ENCODE measurements at places on chromosomes 3 and 15.

GRCh38 chr15:56058986-56059385 lies 65.6 kb upstream of the NEDD4 start:
- DNase-seq = no peak

GRCh38 chr3:14445773-14446172 lies 43.4 kb downstream of the SLC6A6 start:
- no peak for DNase-seq

- DNase-seq = no peak
Measured at GRCh38 chr3:48949376-48949717, 30.7 kb downstream of the ARIH2 start.

GRCh38 chr3:46904303-46905212 lies 27.0 kb downstream of the PTH1R start:
- no peak for DNase-seq

DNA sequence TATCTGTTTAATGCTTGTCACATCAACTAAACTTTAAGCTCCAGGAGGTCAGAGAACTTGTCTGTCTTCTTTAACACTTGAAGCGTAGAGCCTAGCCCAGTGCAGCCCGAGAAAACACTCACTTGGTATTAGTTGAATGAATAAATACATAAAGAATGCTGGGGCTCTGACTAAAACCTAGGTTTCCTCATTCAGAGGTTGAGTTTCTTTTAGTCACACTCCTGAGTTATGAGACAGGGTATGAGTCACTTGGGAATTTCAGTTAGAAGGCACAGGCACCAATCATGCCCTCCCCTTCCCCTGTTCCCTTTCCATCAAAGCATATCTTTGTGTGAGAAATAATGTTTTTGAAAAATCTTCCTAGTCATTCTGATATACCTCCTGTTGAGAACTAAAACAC lies 589.8 kb upstream of the DPPA4 start:
- peak; percentile 1 for DNase-seq

- DNase-seq = no peak
Measured at GRCh38 chr15:72369964-72370363, 5.8 kb downstream of the HEXA start.

DNA sequence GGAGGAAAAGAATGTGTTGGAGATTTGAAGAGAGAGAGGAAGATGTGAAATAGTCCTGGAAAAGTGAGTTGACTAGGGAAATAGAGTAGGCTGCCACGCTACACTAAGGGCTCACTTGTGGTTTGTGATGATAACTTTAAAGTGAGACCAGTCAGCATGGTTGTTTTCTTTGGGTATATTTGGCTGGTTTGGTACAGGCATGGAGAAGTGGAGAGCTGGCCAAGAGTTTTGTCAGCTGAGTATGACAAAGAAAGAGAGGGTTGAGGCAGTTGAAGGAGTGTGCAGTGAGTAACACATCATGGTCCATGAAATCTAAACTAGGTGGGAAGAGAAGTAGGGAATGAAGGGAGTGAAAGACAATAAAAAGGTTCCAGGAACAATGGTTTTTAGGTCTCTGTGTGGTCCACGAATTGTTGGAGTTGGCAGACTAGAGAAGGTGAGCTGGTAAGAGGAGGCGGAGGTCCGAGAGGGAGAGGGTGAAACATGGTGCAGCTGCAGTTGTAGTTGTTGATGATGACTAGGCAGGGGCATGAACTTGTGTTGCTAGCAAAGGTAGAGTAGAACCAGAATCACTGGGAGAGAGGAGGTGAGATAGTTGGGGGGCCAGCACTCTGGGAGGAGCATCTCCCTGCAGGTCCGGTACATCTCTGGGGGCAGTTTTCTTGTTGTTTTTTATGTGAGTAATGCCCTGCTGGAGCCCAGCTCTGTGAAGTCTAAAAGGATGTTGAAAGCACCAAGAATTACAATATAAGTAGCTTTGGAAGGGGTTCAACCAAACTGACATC lies 21.0 kb downstream of the ZNF80 start:
- no peak for DNase-seq

GRCh38 chr15:60704129-60704528 lies 225.2 kb upstream of the ICE2 start:
- DNase-seq = peak; percentile 45

DNA sequence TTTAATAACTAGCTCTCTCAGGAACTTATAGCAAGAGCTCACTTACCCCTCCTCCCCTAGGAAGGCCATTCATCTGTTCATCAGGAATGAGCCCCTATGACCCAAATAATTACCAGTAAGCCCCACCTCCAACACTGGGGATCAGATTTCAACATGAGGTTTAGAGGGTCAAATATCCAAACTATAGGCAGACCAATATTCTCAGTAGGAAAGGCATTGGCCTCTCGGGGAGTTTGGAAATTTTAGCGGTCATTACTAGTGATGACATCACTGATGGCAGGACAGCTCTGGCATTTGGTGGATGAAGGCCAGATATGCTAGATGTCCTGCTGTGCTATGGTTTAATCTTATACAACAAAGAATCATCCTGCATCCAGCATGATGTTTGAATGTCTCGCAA lies 15.2 kb upstream of the CD47 start:
- no peak for DNase-seq

GRCh38 chr3:127997016-127997415 lies 55.2 kb upstream of the SEC61A1 start:
- no peak for DNase-seq

- DNase-seq = no peak
Measured at GRCh38 chr3:172171396-172172075, 132.2 kb downstream of the FNDC3B start.

DNA sequence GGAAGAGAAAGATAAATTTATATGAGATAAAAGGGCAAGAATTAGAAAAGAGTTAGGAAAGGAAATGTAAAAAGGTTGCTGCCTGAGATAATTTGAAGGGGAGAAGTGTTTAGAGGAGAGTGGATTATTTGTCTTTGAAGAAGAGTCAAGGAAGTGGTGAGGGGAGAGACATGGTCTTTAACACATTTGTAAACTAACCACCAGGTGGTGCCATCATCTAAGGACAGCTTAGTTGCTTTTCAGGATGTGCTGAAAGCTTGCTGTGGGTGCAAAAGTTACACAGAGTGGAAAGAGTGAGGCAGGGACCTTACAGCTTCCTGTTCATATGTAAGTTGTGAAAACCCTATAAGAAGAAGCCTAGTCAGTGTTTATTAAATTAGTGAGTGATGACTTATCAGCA lies 114.1 kb upstream of the DNAJC19 start:
- peak; percentile 24 for DNase-seq

- no peak for DNase-seq
Measured at GRCh38 chr15:67838789-67839332, 984 bp downstream of the RNU6-1 start.

DNA sequence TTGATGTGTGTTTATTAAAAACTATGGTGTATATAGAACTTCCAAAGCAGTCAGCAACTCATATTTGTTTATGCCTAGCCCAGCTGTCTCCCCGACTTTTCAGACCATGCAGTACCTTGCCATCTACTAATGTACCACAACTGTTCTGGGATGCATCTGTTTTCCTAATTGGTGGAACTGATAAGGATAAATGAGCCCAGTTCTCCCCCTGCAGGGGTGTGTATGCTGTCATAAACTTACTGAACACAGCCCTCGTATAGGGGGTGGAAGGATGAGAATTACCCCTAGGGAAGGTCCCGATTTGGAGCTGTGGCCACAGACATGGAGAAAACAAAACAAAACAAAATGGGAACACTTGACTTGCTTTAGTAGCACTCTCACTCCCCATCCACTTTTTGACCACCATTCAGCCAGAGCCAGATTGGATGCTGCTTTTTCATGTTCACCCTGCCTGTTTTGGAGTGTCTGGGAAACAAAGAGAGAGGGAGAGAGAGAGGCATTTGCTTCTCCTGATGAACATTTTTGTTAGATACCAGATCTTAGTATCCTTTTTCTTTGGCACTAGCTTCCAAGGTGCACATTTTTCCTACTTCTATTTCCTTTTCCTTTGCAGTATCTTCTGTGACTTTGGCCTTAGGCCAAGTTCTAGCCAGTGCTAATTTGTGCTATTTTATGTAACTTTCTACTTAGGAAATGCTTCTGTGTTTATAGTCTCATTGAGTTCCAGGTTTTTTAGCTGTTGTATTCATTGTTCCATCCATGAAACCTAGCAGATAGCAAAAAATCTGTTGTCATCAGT lies 29.1 kb downstream of the CADM2 start:
- no peak for DNase-seq

- no peak for DNase-seq
Measured at GRCh38 chr3:129046037-129046731, 14.4 kb upstream of the GP9 start.

GRCh38 chr3:72482589-72483321 lies 365.5 kb downstream of the SHQ1 start:
- DNase-seq = peak; percentile 83

DNA sequence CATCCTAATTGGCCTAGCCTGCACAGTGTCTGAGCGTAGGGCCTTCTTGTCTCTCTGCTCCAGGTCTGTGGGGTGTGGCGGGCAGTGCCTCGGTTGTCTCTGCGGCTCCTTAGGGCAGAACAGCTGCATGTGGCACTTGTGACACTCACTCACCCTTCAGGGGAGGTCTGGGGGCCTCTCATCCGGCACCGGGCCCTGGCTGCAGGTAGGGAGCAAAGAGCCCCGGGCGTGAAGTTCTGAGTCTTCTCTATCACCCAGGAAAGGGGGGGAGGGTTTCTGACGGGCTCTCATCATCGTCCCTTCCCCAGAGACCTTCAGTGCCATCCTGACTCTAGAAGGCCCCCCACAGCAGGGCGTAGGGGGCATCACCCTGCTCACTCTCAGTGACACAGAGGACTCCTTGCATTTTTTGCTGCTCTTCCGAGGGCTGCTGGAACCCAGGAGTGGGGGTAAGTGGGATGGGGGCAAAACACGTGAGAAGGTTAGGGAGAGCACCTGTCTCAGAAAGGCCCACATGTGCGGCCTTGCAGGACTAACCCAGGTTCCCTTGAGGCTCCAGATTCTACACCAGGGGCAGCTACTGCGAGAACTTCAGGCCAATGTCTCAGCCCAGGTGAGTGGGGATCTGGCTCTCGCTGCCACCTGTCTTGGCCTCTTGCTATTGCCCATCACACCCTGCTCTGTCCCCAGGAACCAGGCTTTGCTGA lies 2.6 kb downstream of the CHRD start:
- DNase-seq = no peak

DNA sequence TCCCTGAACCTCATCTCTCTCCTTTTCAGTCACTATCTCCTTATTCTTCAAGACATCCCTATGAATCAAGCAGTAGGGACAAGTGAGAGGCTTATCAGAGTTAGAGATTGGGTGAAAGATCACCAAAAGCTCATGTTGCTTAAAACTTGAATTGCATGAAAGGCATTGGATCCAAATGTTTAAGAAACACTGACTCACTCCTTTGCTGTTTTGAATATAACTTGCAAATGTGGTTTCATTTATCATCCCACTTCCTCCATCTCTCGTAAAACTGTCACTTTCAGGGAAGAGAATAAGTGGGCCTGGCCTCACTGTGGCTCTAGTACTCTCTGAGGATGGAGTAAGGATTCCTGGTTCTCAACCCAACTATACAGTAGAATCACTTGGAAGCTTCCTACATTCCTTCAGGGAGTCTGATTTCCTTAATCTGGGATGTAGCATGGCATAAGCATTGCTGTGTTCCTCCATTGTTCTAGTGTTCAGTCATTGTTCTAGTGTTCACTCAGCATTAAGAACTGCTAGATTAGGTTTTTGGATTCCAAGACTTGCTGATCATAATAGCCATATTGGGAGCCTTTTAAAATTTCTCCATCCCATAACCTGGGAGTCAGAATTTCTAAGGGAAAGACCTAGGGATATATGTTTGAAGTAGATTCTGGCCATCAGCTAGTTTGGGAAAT lies 171.8 kb downstream of the TMEM108 start:
- DNase-seq = peak; percentile 3

DNA sequence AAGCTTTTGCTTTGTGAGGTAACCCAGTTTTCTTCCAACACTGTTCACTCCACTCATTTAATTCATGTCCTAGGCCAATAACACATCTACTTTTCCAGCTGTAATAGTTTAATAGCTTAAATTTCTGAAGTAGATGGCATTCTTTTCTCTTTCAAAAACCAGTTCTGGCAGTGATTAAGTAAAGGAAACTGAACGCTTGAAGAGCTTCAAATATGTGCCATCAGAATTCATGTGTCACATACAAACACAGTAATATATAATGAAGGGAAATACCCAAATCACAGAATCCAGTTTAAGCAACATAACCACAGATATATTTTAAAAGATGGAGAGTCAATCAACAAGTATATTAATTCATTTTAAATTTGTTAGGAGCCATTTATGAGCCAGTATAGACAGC lies 91.0 kb downstream of the TNIK start:
- DNase-seq = no peak

- DNase-seq = no peak
Measured at GRCh38 chr3:55166576-55167555, 239.0 kb upstream of the LRTM1 start.

DNA sequence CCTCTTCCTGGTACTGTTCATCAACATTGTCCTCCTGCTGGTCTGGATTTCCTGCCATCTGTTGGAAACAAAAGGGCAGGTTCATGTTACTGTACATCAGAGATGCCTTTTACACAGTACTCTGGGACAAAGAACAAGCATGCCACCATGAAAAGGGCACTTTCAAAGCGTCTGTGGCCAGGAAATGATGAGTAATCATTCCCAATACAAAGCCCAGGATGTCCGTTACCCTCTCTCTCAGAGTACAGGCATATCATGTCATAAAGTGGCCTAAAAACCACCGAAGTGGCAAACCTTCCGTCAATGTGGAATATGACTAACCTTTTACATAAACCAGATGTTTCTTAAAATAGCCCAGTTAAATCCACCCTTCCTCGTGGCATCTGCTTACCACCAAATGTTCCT lies 71.2 kb downstream of the GOLIM4 start:
- peak; percentile 46 for DNase-seq

DNA sequence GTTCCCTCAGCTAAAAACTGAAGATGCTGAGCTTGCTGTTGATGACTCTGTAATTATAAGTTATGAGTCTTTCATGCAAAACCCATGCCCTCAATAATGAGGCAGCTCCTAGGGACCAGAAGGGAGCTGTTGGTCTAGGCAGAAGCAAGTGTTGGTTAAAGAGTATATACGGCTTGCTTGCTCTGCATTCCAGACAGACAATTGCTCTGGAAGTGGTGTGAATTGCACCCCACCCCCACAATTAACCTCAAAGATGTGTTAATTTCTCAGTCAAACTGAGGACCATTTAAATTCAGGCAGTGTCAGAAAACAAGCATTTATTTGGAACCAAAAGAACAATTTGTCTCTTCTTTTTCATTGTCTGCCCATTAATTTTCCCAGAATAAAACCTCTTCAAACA lies 163.5 kb upstream of the EOMES start:
- DNase-seq = no peak

DNA sequence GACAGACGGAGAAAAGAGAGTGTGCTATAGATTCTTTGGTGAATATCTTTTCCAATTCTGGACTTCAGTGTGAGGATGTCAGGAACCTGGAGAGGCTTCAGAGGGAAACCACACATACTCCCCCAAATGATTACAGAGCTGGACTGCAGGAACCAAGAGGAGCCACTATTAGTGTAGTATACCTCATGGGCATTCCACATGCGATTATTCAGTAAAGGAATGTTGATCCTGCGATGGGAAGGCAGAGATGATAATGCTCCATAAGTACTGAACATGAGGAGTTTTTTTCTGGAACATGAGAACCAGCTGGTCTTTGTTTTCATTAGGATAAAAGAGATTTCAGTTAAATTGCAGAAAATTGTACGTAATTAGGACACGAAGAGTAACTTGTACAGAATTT lies 18.7 kb downstream of the STARD9 start:
- DNase-seq = no peak
